Lung microvascular endothelial cell (primary cell): ENCODE measurements at places on chromosomes 3 and 15. TPM values are rescaled to one million over a fixed set of nuclear protein-coding genes. Genes with fewer than 3 reads are reported as not detected.

PPM1L gene
- total RNA-seq: 0.44 and 0.99 TPM in 2 replicates

DNA sequence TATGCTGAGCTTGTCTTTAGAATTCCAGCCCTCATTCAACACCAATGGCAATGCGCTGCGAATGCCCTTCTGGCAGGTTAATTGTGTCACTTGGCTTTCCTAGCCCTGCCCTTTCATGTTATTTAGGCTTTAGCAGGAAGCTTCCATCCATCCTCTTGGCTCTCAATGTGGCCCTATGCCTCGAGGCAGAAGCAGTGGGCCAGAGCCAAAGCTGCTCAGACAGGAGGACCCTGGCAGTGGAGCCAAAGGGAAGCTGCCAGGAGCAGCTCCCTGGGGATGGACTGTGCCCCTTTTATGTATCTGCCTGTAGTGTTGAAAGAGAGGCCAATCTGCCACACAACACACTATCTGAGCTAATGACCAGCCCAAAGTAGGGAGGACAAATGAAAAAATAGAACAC lies 376.4 kb downstream of the CTNNB1 start:
- DNase-seq: no peak

DNA sequence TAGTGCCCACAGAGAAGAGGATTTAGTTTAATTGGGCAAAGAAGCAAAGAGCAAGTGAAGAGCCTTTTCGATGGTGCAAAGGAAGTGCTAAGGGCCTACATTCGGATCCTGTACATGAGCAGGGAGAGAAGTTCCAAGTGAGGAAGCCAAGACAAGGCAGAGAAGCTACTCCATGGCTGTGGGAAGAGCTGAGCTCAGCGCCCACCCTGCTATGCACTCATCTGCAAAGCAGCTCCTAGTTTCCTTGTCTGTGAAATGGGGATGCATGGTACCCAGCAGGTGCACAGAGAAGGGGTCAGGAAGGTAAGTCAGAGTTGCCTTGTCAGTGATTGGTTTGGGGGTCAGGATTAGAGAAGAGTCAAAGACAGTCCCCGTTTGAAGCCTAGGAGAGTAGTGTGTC lies 126.5 kb downstream of the PDE8A start:
- no peak for DNase-seq

LRRC58 gene
- total RNA-seq: 6.9 and 7.8 TPM in 2 replicates
